T follicular helper cell (primary cell): ENCODE measurements at places on chromosomes 5 and 9.
A peak's percentile ranks its signal among the peaks of the same experiment; 100 is the strongest.

- DNase-seq, result no peak
These were observed 58.4 kb downstream of the APC start for GRCh38 chr5:112795944-112796678.

DNA sequence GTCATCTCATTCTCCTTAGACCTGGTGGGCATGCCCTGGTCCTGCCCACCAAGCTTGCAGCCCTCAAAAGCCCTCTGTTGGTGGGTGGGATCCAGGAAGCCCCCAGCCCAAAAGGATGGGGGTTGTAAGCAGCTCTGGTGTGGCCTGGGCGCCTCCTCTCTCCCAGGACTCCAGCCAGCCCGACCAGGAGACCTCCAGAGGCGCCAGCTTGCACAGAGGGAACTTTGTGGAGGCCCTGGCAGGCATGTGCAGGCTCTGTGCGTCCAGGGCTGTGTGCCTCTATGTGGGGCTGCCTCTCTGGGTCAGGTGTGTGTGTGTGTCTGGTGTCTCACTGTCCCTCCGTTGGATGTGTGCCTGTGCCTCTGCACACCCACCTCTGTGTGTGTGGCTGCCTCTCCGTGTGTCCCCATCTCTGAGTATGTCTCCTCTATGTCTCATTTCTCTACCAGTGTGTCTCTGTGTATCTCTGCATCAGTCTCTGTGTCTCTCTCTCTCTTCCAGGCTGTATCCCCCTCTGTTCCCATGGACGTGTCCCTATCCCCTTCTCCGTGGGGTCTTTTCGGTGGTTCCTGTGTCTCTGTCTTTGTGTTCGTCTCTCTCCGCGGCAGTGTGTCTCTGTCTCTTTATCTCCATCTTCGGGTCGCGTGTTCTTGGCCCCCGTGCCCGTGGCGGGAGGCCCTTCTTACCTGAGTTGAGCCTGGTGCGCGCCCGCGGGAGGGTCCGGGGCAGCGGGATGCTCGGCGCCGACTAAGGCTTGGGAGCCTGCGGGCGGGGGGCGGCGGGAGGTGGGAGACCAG lies 501 bp downstream of the ENHO start:
- no peak for DNase-seq

GRCh38 chr9:130142641-130143040 lies 29.6 kb upstream of the NCS1 start:
- no peak for DNase-seq

DNA sequence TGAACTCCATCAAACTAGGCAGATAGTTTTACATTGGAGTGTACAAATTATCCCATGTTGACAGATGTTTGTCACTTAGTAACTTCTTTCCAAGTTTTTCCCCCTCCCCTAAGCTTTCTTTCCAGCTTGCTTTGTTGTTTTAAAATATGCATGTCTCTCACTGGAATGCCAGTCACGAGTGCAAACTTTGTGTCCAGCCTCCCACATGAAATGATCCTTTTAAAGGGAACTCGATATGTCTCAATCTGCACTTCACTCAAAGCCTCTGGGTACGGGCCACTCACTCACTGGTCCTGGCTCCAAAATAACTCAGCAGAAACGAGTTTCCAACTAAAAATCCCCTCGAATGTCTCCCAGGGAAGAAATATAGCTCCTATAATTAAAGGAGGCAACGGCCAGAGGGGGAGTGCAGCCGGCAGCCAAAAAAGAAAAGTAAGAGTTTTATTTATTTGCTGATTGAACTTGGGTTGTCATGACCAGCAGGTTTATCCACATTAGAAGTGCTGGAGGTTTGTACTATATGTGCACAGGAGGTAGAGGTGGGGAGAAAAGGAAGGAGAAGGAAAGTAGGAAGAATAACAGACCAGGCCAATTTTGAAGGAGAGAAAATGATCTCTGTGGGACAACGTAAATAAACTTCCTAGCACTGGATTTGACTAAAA lies 17.5 kb downstream of the NR2F1 start:
- no peak for DNase-seq

GRCh38 chr5:6633469-6634245 lies 417 bp downstream of the SRD5A1 start:
- DNase-seq, result no peak

DNA sequence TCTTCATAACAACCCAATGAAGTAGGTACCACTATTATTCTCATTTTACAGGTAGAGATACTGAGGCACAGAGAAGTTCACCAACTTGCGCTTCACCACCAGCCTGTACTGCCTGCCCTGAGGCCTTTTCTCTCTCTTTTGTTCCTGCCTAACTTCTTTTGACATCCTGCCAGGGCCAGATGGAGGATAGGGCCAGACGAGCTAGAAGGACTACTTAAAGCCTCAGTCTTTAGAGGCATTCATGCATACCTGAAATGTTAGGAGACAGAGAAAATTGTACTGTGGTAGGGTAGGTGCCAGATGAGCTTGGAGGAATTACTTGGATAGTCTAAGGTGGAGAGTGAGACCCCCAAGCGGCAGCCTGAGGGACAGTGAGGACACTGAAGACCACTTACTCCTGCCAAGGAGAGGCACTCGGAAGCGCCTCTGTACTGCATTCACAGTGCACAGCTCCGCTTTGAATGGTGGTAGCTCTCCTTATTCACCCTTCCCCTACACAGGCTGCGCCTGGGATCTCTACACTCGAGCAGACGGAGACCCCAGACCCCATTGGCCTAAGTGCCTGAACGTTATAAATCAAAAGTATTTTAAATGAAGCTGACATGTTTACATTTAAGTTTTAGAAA lies 6.2 kb upstream of the ORM1 start:
- DNase-seq, result no peak

DNA sequence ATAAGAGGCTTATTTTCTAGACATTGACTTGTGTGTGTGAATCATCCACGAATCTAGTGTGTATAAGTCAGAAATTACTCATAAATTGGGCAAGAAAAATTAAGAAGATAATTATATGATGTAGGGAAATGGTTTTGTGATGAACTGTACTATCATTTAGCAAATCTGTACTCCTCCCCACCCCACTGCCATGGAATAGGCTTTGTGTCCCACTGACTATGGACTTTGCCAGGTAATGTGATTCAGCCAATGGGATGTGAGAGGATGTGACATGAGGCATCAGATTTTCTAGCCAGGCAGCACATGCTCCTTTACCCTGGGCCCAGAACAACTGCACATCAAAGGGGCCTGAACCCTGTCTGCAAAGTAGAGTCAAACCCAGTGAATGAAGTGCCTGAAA lies 406.6 kb downstream of the CTNND2 start:
- DNase-seq, result no peak

- no peak for DNase-seq
These were observed 114.8 kb upstream of the ALDH1B1 start for GRCh38 chr9:38277601-38278200.

- no peak for DNase-seq
These were observed 40.0 kb upstream of the GRAMD2B start for GRCh38 chr5:126383246-126383645.

- no peak for DNase-seq
These were observed 119.9 kb downstream of the KCNIP1 start for GRCh38 chr5:170623576-170624181.

DNA sequence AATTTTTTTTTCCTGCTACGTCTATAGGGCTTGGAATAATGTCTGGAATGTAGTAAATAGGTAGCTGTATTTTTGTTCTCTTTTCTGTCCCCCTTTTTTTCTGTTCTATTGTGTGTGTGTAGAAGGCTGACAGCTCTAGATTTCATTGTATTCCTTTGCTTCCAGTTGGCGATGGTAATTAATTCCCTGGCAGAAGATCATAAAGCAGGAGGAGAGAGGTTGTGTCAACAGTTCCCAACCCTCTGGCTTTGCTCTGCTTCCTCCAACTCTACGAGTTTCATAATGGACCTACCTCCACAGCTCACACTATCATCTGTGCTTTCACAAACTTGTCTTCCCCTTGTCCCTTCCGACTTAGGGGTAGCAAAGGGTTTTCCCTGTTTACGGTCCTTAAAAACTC lies 117.9 kb upstream of the CDH18 start:
- DNase-seq, result no peak

DNA sequence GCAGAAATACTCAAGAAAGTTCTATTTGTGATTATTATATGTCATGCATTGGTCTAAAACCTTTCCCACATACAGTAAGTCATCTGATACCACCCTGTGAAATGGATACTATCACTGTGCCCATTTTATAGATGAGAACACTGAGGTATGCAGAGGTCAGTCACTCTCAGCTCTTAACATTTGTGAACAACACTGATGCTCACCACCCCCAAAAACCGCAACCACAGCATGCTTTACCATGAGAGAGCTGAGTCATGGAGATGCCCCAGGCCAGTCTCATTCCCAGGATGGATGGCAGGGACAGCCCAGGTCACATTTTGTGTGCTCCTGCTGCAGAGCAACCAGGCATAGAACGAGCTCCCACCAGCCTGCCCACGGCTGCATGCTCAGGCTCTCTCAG lies 53.5 kb upstream of the IRX1 start:
- DNase-seq, result no peak

- peak; percentile 24 for DNase-seq
These were observed 303.7 kb downstream of the RAB3C start for GRCh38 chr5:58886315-58887207.

GRCh38 chr5:147509710-147510651 lies at the start of gene DPYSL3:
Gene DPYSL3, minus strand, starts transcription at chr5:147510068. Its CDS starts 210 bp downstream, at chr5:147509858.
- no peak for DNase-seq

GRCh38 chr9:86867804-86868313 lies 79.4 kb downstream of the GAS1 start:
- DNase-seq, result no peak

GRCh38 chr5:146622391-146622790 lies 106.4 kb upstream of the GPR151 start:
- no peak for DNase-seq

- no peak for DNase-seq
These were observed 7.8 kb upstream of the ALDOB start for GRCh38 chr9:101443364-101443771.

- no peak for DNase-seq
These were observed 91.1 kb downstream of the ZNF608 start for GRCh38 chr5:124655251-124655917.

GRCh38 chr5:107512029-107512428 lies 158.7 kb downstream of the EFNA5 start:
- DNase-seq, result no peak

DNA sequence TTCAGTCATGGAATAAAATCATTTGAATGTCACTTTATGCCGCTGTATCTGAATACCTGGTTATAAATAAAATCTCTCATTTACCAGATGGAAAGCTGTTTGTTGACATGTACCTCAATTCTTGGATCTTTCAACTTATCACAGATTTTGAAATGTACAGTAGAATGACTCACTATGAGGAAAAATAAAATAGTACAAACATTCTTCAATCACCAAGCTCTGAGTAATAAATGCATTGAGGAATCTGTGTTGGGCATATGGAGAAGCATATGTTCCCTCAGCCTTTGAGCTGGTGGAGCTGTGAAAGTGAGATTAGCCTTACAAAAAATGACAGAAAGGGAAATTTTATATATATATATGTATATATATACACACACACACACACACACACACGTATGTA lies 175.4 kb downstream of the KIAA0825 start:
- no peak for DNase-seq

GRCh38 chr5:178387061-178387855 lies 154.7 kb upstream of the PHYKPL start:
- no peak for DNase-seq

DNA sequence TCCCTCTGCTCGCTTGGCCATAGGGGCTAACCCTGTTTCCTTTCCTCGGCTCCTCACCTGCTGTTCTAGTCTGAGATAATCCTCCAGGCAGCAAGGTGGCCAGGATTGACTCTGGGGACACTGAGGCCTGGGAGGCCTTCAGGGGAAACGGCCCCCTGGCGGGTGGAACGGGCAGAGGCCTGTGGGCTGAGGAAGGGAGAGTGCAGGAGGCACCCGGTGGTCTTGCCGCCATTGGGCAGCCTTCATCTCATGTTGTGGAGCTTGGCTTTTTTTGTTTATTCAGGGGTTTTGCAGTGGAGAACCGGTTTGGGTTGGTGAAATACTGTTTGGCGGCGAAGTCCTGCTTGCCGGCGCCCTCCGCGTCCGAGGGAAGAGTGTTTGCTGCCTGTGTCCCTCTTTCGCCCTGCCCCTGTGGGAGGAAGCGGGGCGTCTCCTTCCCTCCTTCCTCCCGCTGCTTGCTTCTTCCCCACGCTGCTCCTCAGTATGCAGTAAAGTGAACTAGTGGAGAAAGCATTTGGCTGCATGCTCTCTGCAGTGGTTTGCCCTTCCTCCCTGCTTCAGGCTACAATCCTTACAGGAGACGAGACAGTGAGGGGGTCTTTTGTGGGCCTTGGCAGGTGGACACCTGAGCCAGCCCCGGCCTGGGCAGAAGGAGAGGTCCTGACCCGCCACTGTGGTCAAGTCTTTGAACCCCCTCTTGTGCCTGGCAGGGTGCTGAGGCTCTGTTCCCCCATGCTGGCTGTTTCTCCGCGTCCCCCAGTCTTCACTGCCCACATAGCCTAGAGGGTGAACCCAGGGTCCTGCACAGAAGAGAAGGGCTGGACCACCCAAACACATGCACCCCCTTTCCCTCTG lies 30.8 kb upstream of the PRDM12 start:
- no peak for DNase-seq

DNA sequence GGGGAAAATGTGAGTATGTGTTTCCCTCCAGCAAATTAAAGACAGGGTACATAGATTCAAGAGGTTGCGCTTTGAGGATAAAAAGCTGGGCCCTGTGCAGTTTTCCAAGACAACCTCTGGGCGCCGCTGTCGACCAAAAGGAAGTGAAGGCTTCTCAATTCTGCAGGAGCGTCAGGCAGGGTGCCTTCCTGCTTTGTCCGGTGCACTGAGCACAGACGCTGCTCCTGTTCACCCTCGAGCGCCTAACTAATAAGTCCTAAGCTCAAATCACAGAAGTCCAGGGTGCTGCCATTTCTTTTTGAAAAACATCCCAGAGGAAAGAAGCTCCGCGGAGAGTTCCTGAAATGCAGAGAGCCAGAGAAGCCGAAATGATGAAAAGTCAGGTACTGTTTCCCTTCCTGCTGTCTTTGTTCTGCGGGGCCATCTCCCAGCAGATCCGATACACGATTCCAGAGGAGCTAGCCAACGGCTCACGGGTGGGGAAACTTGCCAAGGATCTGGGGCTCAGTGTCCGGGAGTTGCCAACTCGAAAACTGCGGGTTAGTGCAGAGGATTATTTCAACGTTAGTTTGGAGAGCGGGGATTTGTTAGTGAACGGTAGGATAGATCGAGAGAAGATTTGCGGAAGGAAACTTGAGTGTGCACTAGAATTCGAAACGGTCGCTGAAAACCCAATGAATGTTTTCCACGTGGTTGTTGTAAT lies at the start of gene PCDHGB1:
PCDHGB1 (plus strand) TSS at position 183 of the 703 bp plus-strand sequence; CDS start at position 345, 162 bp downstream.
- no peak for DNase-seq

GRCh38 chr5:52956014-52956413 lies 33.1 kb upstream of the ITGA2 start:
- no peak for DNase-seq
